Brain (organoid and tissue), 16 donors: ENCODE measurements at places on chromosomes 1 and 21. TPM values are rescaled to one million over a fixed set of nuclear protein-coding genes. Genes with fewer than 3 reads are reported as not detected.

Gene HES2
- not detected for polyA plus RNA-seq

DNA sequence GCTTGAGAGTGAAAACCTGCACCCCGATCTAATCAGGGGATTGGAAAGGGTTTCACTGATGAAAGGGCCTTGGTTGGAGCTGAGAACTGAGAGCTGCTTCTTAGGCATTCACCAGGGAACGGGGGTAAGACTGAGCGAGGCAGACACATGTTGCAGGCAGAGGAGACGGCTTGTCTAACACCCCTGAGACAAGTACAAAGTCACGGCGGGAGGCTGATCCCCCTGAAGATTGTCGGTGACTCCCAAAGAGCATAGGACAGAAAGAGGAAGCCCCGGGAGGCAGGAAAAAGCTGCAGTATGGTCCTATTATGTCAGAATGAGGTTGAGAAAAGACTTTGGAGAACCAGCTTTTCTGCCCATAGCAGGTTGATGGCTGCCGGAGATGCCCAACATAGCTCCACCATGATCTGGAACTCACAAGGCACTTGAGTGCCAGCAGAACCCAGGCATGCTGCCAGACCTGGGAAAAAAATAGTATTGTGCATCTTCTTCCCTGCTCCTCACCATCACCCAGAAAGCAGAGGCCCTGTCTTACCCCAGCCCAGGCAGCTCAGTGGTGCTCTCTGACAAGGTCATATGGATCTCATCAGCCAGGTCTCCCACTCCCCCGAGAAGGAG, 463.9 kb upstream of the PROX1 start:
- DNase-seq, result no peak

Gene LYSMD1
- polyA plus RNA-seq, result 23.9 TPM

DNA sequence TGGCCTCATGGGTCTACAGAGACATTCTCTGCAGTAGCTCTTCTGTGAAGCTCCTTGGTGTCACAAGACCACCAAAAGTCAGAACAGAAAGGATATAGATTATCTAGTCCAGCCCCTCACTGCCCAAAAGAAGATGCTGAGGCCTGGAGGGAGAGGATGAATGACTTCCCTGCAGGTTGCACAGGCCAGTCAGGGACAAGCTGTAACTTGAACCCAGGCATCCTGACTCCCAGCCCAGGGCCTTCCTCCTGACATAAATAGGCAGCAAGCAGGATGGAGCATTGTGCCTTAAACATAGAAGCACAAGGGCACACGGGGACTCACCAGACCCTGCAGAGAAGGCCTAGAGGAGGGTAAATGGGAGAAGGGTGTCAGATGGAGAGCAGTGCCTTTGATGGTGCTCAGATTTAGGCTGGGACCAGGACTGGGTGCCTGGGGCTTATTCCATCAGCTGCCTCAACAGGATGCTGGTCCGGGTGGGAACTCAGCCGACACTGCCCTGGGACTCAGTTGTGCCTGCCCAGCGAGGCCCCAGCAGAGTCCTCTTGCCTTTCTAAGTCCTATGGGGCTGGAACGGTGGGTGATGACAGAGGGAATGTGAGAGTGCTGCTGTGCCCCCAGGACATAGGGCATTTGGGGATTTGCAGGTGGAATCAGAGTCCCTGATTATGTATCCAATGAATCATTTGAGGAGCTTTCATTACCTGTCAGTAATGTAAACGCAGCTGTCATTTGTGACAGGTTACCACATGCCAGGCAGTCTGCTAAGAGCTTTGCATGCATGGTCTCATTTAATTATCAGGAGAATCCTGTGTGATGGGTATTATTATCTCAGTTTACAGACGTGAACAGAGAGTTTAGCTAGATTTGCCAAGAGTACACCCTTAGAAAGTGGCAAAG, 13.2 kb downstream of the S100A7A start:
- no peak for DNase-seq

DNA sequence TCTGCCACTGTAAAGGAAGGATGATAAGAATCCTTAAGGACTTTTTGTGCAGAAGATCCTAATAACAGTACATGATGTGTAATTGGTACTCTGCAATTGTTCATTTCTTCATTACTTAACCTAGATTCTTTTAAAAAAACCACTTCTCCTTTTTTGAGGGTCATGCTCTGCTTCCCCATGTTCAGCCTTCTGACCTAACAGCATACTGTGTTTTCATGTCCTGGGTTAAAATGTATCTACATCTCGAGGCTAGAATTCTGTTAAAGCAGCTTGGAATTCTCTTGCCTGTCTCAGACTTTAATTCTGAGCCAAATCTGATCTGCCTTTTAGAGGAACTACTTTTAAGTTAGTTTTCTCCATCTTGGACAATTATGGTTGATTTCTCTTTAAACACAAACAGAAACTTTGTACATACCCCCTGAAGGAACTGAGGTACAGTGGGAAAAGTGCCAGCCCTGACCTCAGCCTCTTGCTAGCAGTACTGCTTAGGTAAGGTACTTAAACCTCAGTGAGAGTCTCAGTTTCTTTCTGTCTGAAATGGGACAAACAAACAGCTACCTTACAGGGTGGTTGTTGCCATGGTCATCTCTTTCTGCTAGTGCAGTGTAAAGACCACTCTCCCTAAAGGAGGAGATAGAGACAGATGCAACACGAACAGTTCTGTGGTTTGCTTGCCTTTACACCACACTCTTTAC, 103.2 kb upstream of the DYNLT5 start:
- DNase-seq, result no peak

DNA sequence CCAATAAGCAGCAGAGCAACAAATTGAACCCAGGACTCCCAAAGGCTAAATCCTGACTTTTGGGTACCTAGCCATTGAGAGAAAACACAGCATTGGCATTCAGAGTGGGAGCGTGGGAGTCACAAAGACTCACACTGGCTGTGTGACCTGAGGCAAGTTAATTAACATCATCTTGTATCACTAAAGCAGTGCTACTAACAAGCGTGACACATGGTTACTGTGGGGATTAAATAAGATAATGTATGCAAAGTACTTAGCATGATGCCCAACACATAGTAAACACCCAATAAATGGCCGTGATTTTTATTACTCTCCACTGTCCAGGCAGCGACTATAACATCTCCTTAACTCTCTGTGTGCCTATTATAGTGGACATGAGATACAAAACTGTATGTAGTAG, 73.3 kb downstream of the CD34 start:
- no peak for DNase-seq

Gene CADM3
- polyA plus RNA-seq, result 86.2 TPM

DNA sequence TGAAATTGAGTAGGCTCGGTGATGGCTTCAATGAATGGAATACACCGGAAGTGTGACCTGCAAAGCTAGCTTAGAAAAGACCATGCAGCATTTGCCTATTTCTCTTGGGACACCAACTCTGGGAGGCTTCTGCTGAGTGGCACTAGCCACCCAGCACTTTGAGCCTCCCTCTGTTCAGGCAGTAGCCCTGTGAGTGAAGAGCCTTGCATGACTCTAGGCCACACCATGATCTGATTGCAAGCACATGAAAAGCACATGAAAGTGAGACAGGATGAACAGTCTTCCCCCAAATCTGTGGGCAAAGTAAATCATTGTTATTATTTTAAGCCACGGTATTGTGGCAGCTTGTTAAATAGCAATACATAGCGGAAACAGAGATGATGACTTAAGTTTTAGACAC, 2.8 kb downstream of the CD48 start:
- DNase-seq, result no peak

GRCh38 chr1:4044967-4045366, 144.9 kb upstream of the C1orf174 start:
- no peak for DNase-seq

GRCh38 chr1:60415696-60416095, 342.1 kb upstream of the C1orf87 start:
- no peak for DNase-seq

DNA sequence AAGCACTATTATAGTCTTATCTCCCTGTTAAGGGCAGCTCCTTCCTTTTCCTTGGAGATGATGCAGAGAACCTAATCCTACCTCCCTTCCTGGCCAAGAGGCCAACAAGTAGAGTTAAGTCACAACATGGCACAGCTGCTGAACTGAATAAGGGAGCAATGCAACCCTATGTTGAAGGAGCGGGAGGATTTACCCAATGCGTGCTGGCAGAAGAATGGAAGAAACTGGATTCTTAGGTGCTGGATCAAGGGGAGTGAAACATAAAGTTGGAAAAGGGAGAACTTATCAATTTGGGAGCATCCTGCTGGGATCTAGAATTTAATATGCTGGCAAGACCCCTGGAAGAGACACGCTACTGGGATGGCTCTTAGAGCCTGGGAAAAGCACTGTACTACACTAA, 12.0 kb upstream of the HUNK start:
- DNase-seq, result no peak

DNA sequence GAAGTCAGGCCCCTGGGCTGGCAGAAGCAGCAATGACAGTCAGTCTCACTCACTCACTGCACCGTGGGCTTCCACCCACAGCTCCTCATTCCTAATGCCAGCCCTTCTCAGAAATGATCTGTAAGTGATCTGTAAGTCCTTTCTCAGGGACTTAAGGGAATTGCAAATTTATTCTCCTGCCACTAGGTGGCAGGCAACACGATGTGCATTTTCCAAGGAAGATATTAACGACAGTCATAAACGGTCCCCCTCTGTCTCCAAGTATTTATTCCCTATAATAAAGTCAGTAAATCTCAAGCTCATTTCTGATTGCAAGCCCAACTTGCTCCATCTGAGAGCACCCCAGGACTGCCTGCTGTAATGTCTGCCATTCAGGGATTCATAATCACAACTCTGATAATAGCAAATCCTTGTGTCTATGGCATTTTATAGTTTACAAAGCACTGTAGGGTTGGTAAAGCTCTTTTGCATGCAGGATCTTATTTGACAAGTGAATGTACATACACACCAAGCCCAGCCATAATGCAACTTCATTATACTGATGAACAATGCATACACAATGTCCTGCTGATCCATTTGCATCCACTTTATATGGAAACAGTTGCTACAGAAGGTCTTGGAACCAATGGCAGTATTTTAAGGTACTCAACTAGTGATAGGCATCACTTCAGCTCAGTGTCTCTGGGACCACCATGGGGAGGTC, 380.5 kb upstream of the CAMK1G start:
- DNase-seq, result peak; percentile 79

DNA sequence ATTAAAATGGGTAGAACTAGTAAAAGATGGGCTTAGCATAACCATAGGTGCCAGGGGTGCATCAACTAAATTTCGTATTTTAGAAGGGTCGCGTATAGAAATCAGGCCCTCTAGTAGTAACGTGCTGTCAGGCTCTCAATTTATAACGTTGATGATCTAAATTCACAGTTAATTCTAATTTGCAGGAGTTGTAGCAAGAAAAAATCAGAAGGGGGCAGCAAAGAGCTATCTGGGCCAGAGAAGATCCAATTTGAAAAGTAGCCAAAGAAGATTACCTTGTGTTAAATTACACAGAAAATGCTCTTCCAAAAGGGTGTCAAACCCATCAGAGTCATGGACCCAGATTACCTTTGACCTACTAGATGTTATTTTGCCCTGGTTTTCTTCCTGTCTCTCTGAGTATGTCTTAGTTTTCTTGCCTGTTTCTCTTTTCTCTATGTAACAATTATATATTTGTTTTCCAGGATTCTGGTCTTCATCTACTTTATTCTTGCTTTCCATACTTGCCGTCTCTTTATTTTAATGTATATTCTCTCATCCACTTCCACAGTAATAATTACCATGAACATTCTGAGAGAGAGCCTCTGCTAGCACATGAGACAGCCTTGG, 1030.9 kb downstream of the AMY1C start:
- peak; percentile 44 for DNase-seq

Gene AJAP1
- 2.3 TPM for polyA plus RNA-seq

DNA sequence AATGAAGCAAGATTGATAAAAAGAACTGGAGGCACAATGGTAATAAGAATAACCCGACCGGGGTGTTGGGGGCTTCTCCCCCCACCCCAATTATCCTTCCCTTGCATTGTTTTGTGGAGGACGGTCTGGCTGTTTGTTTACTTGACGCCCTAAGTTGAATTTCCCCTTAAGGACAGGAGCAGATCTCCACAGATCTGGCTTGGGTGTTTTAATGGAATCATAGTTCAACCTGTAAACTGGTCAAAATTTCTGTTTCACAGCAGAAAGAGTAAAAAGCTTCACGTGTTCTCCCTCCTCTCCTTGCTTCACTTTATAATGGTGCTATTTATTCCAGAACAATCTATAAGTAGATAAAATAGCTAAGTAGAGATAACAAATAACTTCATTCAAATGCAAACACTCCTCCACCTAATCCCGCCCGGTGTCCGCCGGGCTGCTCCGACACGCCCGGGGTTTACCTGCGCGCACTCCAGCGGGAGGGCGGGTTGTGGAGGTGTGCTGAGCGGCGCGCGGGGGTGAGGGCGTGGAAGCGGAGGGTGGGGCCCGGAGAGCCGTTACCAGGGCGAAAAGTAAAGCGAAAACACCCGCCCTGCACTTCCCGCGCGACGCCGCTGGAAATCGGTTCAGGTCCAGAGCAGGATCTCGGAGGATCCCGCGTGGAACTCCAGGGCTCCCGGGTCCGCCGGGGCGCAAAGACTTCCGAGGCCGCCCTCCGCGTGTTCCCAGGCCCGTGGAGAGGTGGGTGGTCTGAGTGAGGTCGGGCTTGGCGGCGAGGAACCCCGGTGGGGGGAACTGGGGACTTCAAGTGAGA, 2.0 kb upstream of the ATF3 start:
- DNase-seq, result no peak

GRCh38 chr21:33293136-33293535, 27.0 kb downstream of the IL10RB start:
- no peak for DNase-seq

Gene ASCL5
- polyA plus RNA-seq, result not detected

GRCh38 chr1:87051965-87052364, 137.5 kb downstream of the HS2ST1 start:
- no peak for DNase-seq

Gene GPR89A
- 14.5 TPM for polyA plus RNA-seq

GRCh38 chr1:9309991-9310390, 17.3 kb downstream of the SPSB1 start:
- no peak for DNase-seq

DNA sequence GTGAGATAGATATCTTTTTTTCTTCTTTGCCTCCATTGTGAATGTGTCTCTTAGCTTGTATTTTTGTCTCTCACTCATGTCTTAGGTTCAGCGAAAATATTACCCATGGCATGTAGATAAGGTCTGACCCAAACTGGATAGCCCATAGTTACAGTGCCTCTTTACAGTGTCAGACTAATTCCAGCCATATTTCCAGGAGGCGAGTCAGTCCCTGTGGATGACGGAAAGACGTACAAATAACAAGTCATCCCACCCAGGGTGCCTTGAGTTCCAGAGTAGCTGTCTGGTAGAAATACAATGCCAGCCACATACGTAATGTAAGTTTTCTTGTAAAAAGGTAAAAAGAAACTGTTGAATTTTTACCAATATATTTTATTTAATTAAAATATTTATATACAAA, 157.3 kb downstream of the ZNF281 start:
- no peak for DNase-seq

Gene LCE1E
- not detected for polyA plus RNA-seq

- no peak for DNase-seq
These were observed 24.0 kb downstream of the ELAPOR1 start for GRCh38 chr1:109137958-109138357.
